LHCN-M2 (cell line): ENCODE measurements at places on chromosomes 2 and 18.

DNA sequence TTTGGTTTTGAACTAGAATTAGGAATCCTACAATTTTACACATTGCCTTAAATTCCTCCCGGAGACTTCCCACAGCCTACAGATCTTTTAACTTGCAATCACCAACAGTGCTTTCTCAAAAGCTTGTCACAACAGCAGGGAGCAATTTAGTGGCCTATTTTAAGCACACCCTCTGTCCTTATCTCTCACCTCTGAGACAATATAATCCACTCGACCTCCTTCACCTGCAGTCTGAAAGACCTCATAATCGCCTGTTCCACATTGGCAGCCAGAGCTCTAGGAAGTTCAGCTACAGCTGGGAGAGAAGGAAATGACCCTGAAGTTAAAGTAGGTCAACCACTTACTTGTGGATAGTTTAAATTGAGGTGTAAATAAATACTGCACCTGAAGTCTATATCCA, 249.7 kb upstream of the DLGAP1 start:
- DNase-seq = no peak

GRCh38 chr2:17892770-17893534, 14.5 kb downstream of the KCNS3 start:
- DNase-seq = no peak

DNA sequence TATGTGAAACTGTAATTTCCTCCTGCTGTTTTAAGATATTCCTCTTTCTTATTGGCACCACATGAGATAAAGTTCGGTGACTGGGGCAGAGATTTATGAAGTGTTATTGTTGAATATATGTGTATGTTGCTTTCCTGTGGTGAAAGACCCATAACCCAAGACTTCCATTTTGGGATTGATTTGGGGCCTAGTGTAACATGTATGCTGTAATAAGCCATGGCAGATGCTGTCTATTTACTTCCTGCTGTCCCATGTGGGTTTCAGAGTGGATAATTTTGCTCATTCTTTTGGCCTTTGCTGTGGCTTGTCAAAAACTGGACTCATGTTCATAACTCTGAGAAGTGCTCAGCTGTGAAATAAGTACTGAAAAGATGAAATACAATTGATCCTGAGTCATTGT, 10.8 kb upstream of the MYO1B start:
- DNase-seq = no peak

DNA sequence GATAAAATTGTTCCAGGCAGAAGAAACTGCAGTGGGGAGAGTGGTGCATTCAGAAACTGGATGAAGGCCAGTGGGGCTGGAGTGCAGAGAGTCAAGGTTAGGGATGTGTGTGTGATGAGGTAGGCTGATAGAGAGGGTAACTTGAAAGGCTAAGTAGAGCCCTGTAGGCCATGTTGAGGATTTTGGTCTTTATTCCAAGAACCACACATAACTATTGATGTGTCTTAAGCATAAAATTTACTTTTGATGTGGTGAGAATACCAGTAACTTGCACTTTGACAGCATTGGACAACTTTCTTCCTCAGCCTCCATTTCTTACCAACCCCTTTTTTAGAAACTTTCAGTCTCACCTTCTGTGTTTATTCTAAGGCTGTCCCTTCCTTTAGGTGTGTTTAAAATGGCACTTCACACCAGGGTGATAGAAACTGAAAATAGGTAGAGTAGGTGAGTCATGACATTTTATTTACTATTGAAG, 22.6 kb downstream of the MTX2 start:
- DNase-seq = no peak

- DNase-seq = no peak
Observed at GRCh38 chr2:240368781-240369331, 66.6 kb upstream of the GPC1 start.

DNA sequence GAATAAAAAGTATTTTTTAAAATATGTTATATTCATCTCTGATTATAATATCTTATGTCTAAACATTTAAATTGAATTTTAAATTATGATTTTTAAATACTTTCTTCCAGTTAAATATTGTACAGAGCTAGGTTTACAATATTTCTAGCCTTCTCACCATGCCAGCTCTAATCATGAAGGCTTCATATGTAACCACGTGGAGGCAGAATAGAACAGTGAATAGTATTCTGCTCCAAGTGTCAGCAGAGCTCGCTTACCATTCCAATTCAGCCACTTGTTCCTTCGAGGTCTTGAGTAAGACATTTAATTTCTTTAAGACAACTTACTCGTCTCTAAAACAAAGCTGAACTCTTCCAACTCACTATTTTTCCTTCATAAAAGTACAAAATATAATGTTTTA, 871.8 kb downstream of the SUCLG1 start:
- DNase-seq = no peak

GRCh38 chr2:166773308-166773949, 114.9 kb upstream of the XIRP2 start:
- DNase-seq = no peak

GRCh38 chr2:42297322-42297936, 63.6 kb downstream of the COX7A2L start:
- DNase-seq = peak; percentile 27

DNA sequence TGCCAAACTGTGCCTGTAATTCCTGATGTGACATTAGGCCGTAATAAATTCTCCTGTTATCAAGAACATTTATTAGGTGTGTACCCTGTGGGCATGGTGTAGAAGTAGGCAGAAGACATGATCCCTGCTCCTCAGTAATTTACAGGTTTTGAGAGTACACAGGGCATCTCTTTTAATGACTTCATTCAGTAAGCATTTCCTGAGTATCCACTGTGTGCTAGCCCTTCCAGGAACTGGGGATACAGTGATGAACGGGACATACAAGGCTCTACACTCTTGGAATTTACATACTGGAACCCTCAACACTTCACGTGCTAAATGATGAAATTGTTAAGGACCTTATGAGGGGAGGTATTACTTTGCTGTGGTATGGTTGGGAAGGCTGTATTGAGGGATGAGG, 30.2 kb downstream of the DIS3L2 start:
- no peak for DNase-seq

DNA sequence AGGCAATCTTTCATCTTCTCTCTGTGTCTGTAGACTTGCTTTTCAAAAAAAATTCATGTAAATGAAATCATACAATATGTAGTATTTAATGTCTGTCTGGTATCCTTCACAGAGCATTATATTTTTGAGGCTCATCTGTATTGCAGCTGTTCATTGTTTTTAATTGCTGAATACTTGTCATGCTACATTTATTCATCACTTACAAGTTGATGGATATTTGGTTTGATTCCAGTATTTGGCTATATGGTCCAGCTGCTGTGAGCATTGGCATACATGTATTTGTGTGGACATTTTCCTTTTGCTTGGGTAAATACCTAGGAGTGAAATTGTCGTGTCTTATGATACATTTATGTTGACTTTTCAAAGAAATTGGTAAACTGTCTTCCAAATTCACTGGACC, 441.4 kb downstream of the DCDC2C start:
- DNase-seq = no peak

DNA sequence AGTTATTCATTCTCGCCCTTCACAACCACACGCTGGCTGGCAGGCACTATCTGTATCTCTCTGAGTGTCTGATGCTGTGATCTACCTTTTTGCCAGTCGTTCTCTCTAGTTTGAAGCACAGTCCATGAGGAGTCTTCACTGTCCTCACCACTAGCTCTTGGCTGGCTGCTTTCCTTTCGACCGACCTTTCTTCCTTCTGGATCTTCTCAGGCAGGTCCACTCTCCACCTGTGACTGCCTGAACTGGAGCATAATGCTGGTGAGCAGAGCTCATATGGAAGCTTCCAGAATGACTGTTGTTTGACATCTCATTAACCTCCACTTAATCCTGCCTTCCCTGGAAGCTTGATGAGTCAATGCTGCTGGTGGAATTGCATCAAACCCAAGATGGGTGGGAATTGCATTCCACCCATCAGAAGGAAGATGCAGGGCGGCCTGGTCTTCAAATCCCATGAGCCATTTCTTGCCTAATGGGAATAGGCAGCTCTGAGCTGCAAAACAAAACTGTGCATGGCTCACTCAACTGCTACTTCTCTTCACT, 283.5 kb upstream of the HDAC4 start:
- no peak for DNase-seq

DNA sequence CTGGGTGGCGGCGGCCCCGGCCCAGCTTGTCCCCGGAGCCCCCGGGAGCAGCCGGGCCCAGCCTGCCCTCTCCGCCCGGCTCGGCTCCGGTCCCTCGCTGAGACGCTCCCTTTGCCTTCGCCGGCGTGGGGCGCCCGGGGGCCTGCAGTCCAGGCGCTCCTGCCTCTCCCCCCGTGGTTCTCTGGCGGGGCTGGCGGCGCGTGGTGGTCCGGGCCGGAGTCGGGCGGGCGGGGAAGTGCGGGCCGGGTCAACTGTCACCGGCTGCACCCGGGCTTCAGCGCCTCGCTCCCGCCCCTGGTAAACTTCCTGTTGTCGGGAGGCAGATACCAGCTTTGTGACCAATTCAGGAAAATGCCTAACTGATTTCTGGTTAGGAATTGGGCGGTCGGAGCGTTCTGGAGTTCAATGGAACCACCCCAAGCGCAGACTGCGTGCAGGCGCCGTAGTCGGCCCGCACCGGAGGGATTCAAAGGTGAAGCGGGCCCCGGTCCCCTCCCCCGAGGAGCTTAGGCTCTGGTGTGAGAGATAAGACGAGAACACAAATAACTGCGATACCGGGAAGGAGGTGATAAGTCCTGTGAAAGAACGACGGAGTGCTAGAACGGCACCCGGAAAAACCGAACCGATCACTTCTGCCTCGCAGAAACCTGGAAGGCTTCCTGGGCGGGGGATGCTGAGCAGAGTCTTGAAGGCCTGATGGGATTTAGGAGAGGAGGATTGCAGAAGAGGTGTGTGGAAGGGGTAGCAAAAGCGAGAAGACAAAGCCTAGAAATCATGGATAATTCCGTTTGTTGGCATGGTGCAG, 891 bp downstream of the CAB39 start:
- DNase-seq = peak; percentile 17

- no peak for DNase-seq
Observed at GRCh38 chr2:10478298-10478625, 30.1 kb upstream of the ODC1 start.

- DNase-seq = no peak
Observed at GRCh38 chr18:50696929-50697328, 122.9 kb downstream of the MRO start.

GRCh38 chr2:86331384-86331783, 6.0 kb downstream of the REEP1 start:
- DNase-seq = no peak

- DNase-seq = no peak
Observed at GRCh38 chr18:77181950-77182707, 49.5 kb upstream of the MBP start.

- DNase-seq = no peak
Observed at GRCh38 chr18:78240627-78241252, 738.9 kb upstream of the SALL3 start.

DNA sequence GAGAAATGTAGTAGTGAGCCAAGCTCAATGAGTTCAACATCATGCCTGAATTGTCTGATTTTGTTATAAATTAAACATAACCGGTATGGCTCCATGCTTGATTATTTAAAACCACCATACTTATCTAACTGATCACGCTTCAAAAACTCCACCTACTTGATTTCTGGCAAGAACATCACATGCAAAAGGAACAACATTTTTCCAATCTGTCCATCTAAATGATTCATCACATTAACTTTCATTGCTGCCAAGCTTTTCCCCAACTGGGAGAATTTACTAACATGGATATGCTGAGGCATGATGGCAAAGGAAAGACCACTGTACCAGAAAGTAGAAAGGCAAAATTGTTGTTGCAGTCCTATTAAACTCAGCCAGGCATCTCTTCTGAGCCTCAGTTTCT, 286.8 kb downstream of the TRIB2 start:
- no peak for DNase-seq

- peak; percentile 63 for DNase-seq
Observed at GRCh38 chr2:170930131-170930990, 1.3 kb downstream of the GORASP2 start.

DNA sequence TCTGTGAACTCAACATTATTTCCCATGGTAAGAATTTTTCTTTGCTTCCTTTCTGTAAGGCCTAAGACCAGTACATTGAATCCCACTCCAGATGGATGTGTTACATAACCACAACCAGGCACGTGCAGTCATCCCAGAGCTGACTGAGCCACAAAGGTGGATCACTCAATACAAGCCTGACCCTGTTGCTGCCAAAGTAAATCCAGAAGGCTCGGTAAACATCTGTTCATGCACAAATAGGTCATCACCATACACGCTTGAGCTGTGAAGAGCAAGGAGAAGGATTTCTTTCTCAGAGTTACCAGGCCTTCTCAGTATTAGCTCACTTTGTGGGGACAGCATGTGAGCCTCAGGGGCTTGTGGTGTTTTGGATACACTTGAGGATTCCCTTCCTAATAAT, 791.4 kb upstream of the FANCL start:
- DNase-seq = no peak

- DNase-seq = no peak
Observed at GRCh38 chr2:6454286-6454990, 411.3 kb downstream of the CMPK2 start.

DNA sequence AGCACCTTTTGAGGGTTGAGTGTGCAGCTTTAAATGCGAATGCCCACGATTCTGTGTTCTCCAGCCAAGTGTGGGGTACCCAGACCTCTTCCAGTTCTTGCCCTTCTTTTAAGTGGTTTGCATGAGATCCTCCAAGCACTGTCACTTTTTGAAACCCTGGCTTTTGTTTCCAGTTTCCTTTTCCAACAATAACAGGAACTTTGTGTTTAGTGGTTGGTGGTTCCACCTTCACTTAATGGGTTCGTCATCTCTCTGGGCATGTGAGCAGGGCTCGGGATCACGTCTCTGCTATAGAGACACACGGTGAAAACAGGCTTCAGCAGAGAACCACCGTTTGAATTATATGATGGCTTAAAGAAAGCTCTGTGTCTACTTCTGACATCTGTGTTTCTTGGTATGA, 197.6 kb downstream of the LDLRAD4 start:
- no peak for DNase-seq

DNA sequence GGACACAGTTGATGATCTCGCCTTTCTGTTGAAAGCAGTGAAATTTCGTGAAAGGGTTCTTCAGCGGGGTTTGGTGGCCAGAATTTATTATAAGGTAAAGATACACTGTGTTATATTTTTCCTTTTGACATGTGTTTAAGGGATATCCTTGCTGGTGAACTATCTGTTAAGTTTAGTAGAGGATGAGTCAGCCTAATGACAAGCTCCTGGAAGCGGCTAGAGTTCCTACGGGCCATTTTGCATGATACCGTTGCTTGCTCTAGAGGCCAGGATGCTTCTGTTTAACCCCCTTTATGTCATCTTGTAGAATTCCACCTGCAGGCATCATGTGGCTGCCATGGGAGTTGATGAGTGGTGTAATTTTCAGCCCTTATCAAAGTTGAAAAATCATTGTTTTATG, 124.8 kb upstream of the BCL2L11 start:
- no peak for DNase-seq
